ENCODE measurements at places on chromosomes 13 and 19.
A peak's percentile ranks its signal among the peaks of the same experiment; 100 is the strongest.

DNA sequence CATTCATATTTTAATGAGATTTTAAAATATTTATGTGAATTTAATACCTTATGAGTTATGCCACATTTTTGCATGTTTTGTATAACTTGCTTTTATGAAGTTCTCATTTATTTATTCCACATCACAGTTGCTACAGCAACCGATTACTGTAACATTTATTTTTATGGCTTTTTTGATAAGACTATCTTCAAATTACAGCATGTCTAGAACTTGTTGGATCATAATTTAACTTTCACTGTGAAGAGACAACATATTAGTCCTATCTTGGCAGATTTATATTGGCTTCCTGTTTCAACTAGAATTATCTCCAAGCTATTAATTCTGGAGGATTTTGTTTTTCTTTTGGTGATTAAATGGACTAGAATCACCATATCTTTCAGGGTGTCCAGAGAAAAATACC is 793.7 kb upstream of the SLITRK5 start:
- DNase-seq: no peak

GRCh38 chr13:99199541-99200431 is 868 bp upstream of the UBAC2 start:
- DNase-seq: peak; percentile 31

DNA sequence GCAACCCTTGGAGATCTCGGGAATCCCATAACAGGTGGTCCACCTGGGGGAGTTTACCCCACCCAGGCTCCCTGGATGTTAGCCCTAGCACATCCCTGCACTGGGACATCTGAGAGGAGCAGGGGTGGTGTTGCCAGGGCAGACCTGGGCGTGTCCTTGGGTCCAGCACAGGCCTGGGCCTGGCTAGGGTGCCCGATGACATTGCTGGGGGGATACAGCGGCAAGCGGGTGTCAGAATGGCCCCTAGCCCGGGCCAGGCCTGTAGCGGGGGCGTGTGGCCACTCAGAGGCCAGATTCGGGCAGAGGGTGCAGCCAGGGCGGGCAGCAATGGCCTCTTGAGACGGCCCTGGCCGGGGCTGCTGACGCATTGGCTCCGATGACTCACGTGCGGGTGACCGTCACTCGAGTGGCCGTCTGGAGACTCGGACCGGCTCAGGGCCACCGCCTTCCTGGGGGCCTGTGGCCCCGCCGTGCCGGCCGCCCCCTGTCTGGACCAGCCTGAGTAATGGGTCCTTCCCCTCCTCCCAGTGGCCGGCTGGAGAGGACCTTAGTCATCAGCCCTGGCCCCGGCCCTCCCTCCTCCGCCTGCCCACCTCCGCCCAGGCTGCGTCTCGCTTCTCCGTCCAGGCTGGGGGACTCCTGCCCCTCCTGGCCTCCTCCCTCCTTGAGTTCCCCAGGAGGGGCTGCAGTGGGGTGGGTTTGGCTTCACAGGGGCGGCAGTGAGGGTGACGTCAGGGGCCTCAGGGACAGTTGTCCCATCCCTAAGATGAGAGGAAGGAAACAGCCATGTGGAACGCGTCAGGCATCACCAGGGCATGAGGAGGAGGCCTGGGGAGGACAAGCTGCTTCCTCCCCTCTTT is 23.2 kb upstream of the CRTC1 start:
- peak; percentile 82 for DNase-seq

GRCh38 chr13:114212158-114212495 is 22.6 kb upstream of the CDC16 start:
- peak; percentile 65 for DNase-seq

- no peak for DNase-seq
These were observed at the start of gene C5AR2 for GRCh38 chr19:47331931-47332547. Gene C5AR2 (plus strand): TSS chr19:47332175. CDS start chr19:47340800, 8,625 bp downstream.

- DNase-seq: no peak
These were observed at the start of gene PRR36 for GRCh38 chr19:7874076-7874896. Gene PRR36 (minus strand): TSS chr19:7874390. CDS start chr19:7873689, 701 bp downstream.
